ENCODE measurements at places on chromosomes 12 and 14.

GRCh38 chr14:20690848-20691640, 2.5 kb downstream of the ANG start:
- DNase-seq = no peak

GRCh38 chr12:78403136-78403535, 461.4 kb upstream of the SYT1 start:
- DNase-seq = no peak

- DNase-seq = no peak
Observed at GRCh38 chr12:15534874-15535273, 212.6 kb downstream of the PTPRO start.

- no peak for DNase-seq
Observed at GRCh38 chr12:27732281-27732680, 21.6 kb downstream of the MRPS35 start.

GRCh38 chr12:50103767-50104321, at the start of gene GPD1:
GPD1 (plus strand) TSS chr12:50104008; CDS start chr12:50104051, 43 bp downstream.
- DNase-seq = peak; percentile 44

DNA sequence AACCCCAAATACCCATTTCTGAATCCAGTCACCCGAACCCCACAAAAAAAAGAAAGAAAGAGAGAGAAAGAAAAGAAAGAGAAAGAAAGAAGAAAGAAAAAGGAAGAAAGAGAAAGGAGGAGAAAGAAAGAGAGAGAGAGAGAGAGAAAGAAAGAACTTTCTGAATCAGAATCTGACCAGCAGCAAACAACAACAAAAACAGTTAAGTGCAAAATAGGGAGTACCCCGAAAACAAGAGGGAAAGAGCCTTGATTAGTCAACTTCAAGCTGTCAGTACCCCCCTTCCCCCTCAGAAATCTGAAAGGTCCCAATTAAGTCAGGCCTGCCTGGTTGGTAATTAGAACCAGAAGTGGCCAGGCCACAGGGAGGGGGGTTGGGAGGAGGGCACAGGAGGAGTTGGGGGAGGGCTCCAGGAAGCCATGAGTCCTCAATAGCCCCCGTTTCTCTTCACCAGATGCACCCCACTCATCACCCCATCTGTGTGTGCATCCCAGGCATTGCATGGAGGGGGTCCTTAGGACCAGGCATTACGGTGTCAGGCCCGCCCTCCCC, 9.8 kb downstream of the RARG start:
- DNase-seq = no peak

DNA sequence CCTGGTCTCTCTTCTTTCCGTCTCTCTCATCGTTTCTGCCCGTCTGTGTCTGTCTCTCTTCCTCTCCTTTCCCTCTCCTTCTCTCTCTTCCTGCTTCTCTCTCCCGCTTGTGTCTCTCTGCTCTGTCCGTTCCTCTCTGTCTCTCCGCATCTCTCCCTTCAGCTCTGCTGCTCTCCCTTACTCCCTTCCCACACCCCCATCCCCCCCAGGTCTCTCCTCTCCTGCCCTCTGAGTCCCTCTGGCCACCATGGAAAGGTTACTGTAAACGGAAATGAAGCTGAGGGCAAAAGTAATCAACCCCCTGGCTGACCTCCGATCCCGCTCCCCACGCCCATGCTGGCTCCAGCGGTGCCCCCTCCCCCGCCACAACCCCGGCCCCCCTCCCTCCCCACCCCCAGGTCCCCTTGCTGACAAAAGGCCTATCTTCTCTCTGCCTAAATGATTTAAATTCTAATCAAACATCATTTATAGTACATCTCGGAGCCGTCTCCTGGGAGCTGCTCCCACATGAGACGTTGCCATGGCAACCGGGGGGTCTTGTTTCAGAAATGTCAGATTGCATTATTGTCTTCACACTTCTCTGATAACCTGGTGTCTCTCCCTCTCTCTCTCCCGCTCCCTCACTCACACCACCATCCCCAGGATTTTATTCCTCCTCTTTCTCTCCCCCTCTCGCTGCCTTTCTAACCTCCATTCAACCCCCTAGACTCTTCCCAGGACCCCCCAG, 203.8 kb downstream of the RBM19 start:
- no peak for DNase-seq

GRCh38 chr12:126189856-126190255, 1124.6 kb downstream of the AACS start:
- no peak for DNase-seq

- DNase-seq = no peak
Observed at GRCh38 chr12:53750812-53751335, 905 bp downstream of the CISTR start.

DNA sequence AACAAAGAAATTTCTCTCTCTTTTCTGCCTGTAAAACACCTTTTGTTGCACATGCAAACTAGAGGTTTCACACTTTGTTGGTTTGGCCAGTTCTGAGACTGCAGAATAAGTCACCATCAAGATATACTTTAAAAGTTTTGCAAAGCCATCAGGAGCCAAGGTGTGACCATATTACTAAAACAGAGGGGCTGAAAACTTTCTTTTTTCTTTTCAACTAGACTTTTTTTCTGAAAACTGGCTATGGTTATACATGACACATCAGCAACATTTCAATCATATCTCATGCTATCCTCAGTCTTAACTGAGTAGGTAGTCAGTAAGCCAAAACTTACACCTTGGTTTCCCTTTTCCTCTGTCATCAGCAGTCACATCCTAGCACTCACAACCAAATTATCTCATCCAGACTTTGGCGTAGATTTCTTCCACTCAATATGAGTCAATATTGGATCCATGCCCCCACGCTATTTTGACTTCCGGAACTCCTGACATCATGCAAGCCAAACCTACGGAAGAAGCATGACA, 4.1 kb upstream of the IFNG start:
- no peak for DNase-seq

DNA sequence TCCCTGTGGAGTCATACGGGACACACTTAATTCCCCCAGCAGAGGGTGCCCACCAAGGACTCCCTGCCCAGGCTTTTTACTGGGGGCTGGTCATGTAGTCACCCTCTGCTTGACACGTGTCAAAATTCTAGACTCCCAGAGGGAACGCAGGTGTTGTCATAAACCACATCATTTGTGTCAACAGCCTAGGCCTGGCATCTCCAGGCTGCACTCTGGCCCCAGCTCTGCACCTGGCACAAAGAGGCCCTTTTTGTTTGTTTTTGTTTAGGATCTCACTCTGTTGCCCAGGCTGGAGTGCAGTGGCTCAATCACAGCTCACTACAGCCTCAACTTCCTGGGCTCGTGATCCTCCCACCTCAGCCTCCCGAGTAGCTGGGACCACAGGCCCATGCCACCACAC, 21.1 kb downstream of the BRI3BP start:
- no peak for DNase-seq

DNA sequence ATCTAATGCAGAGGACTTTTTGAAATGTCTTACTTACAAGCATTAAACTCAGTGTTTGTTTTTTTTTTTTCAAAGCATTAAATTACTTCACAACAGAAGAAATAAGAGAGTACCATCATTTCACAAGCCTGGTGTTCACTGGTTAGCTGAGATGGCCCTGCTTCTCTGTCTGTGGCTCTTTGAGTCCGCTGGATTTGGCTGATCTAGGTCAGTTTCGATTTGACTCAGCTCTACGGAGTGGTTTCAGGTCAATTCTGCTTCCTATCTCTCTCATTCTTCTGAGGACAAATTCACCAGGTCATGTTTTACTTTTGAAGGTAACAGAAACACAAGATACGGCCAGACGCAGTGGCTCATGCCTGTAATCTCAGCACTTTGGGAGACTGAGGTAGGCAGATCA, 1066.1 kb downstream of the FLRT2 start:
- no peak for DNase-seq

- DNase-seq = no peak
Observed at GRCh38 chr14:99190696-99191394, 81.2 kb downstream of the BCL11B start.

- DNase-seq = no peak
Observed at GRCh38 chr12:110307372-110307771, 26.3 kb downstream of the ATP2A2 start.

DNA sequence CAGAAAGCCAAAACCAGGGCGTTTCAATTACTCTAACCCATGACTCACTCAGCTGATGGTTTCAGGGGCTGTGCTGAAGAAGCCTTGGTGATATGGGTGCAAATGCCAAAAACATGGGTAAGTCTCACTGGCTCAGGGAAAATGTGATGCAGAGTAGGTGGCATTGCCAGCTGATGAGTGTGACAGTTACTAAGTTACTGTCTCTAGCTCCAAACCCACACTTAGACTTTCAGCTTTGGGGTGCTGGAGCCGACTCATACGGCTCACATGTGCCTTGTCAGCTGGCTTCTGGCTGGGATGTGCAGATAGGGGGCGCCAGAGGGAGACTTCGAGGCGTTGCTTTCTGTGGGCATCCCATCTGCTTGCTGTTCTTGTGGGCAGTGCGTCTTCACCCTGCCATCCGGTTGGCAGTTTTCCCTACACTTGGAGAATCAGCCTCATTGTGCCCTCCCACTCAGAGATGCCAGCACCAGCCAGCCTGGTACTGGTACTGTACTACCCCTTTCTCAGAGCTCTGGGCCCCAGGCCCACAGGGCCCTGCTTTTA, 11.1 kb upstream of the KRT7 start:
- peak; percentile 74 for DNase-seq

GRCh38 chr12:107955966-107956643, 173.0 kb upstream of the WSCD2 start:
- no peak for DNase-seq

DNA sequence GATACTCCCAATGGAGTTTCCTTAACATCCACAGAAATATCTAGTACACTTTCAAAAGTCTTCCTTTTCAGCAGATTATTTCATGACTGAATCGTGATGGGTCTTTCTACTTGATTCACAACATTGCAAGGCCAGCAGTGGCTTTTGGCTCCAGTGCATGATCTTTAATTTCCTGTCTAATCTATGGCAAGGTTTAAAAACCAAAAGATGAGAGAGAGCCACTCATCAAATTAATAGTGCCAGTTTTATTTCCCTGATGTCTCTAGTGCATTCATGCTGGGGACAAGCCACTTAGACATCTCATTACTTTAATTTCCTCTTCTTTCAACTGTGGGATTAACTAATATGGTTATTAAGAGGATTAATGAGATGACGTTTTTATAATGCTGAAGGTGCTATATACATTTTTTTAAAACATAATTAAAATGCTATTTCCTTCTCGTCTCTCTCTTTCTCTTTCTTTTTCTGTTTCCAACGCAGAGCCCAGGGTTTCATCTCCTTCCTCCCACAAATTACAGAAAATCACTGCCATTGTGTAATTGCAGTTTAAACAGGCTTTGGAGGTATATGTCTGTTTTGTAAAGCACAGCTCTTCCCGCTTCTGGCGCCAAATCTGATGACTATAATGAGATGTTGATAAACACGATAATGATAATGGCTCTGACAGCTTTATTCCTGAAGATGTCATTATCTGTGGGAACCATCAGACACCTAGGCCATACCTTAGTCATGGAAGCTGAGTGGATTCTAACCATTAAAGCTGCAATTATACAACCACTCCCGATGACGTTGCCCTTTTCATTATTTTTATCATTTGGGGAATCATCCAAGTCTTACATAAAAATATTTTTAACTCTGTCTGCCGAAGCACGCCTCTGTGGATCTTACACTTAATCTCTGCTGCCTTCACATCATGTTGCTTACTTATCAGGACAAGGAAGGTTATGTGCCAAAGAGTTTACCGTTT, 103.1 kb upstream of the PPM1H start:
- DNase-seq = no peak

GRCh38 chr12:29429999-29430715, 49.2 kb upstream of the ERGIC2 start:
- DNase-seq = no peak

GRCh38 chr14:58899317-58899713, 261.6 kb downstream of the DACT1 start:
- no peak for DNase-seq

DNA sequence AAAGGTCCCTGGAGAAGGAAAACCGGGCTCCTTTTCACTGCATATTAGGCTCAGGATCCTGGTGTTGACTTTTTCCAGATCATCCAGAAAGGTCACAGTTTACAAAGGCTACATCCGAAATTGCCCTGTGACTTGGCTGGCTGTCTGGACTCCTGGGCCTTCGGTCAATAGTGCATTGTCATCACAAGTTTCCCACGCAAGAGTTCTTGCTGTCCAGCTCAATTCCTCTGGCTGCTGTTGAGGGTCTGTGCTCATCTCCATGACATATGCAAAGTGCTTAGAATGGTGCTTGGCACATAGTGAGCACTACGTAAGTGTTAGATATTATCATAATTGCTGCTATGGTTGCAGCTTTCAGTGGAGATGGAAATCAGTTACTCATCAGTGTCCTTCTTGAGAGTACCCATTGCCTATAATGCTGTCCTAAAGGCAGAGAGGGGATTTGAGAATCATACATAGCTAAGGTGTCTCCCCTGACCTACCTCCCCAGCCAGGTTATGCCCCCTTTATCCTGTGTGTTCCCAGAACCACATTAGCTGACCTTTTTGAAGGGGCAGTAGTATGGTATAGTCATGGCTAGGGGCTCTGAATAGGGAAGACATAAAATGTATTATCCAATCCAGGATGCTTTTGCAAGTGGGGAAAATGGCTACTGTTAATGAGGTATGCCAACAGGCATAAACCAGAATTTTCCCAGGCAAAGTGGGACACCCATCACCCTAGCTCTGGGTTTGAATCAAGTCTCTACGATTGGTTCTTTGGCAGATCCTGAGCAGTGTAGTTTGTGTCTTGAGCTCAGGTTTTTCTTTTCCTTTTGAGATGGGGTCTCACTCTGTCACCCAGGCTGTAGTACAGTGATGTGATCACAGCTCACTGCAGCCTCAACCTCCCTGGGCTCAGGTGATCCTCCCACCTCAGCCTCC, 132.0 kb upstream of the CCND2 start:
- no peak for DNase-seq

GRCh38 chr12:55619354-55620138, 17.1 kb upstream of the OR10P1 start:
- DNase-seq = no peak

DNA sequence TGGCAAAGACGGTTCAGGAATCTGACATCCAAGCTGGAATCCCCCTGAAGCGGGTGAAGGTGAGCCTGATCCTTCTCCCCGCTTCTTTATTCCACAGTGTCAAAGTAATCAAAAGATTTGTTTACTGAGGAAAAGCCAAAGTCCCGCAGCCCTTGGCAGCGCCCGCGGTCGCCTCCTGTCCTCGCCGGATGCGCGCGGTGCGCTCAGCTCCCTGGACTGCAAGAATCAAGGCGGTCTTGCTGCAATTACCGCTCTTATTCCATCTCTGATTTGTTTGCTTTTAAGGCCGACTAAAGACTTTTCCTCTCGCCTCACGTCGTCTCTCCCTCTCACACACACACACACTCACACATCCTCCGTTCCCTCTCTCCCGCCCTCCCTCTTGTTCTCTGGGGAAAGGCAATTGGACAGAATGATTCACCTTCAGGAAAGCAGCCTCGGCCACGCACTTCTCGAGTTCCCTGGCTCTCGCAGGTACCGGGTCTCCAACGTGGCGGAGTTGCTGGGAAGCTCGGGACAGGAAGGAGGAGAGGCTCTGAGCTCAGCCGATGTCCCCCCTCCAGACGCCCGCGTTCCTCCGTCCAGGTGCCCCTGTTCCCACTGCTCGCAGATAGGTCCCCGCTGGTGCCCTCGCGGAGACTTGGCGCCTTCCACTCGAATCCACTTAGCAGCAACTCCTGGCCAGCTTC, 68.6 kb upstream of the USP15 start:
- DNase-seq = peak; percentile 20

GRCh38 chr14:38409071-38409705, 153.3 kb upstream of the CLEC14A start:
- DNase-seq = no peak

DNA sequence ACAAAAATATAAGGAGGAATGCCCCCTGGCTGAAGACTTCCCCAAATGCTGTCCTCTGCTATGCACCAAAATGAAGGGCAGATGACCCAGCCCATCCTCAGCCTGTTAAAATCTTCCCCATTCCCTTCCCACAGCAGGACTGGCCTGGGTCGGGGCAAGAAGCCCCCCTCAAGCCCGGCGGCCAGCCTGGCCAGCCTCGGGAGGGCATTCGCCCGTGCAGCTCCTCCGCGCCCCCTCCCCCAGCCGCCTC, 413 bp downstream of the RARG start:
- no peak for DNase-seq
